ENCODE measurements at places on chromosomes 4 and X.

GRCh38 chrX:45385757-45386156 is 185.1 kb upstream of the DIPK2B start:
- DNase-seq, result peak; percentile 4

DNA sequence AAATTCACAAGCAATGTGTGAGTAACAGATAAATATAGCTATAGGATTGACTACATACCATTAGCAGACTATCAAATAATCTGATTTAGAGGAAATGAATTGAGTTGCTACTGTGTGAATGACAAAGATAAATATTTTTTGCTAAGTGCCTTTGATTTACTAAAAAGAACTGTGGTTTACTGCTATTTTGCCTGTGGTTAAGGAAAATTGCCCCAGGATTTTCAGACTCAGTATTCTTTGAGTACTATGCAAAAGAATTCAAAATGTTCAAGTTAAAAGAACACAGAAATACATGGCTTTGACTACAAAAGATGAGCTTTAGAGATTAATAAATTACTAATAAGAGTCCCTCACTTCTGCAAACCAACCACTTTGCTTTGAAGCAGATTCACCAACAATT is 853.8 kb downstream of the ADGRL3 start:
- no peak for DNase-seq

GRCh38 chrX:33725535-33726210 is 406.4 kb downstream of the FAM47A start:
- peak; percentile 31 for DNase-seq

DNA sequence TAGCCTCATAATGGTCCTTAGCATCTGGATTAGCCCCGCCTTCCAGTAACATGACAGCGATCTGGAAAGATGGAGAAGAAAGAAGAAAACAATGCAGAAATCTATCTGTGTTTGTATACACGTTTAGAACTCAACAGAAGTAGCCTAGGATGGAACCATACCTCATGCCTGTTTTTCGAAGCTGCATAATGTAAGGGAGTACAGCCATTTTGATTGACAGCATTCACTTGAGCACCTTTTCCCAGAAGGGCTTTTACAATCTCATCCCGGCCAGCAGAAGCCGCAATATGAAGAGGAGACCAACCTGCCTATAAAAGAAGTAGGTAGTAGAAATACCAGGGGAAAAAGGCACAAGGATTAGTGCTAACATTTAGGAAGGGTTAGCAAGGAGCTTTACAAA is 3.5 kb downstream of the PSMD10 start:
- DNase-seq, result no peak

GRCh38 chr4:100284129-100284880 is 94.0 kb upstream of the DDIT4L start:
- DNase-seq, result no peak

GRCh38 chrX:102491766-102492165 is 20.2 kb upstream of the TCP11X2 start:
- DNase-seq, result no peak

DNA sequence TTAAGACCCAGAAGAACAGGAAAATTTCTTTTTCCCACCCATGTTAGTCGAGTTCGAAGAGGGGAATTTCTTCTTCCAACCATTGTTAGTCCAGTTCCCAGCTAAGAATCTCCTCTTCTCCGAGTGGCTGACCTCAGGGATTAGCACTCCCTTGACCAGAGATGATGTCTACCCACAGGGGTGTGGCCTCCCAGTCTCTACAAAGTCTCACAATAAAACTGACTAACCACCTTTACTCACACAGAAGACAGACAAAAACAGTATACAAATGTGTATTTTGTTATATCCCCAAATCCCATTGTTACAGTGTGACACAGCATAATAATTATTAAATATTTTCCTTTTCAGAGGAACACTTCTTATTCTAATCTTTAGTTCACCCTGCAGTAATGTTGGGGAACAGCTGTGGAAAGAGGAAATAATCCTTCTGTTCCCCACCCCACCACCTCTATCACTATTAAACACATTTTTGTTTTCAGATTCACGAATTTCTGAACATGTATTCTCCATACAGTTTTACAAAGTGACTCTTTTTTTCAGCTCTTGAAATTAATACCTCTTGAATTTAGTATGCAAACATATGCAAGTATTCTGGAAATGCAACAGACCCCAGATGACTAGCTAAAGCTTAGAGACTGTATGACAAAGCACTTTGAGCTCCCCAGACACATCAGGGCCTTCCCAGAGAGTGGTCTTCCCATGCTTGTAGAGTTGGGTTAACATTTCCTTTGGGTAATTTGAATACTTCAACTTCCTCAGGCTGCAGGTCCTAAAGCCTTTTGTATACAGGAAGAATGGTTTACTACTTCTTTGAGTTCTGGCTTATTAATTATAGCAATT is 62.5 kb upstream of the NFKB1 start:
- DNase-seq, result no peak

GRCh38 chr4:6812766-6813165 is 30.2 kb downstream of the KIAA0232 start:
- no peak for DNase-seq

- DNase-seq, result no peak
Observed at GRCh38 chr4:154838155-154838554, 57.1 kb downstream of the RBM46 start.

GRCh38 chr4:7673121-7673520 is 238.4 kb upstream of the PSAPL1 start:
- DNase-seq, result no peak

DNA sequence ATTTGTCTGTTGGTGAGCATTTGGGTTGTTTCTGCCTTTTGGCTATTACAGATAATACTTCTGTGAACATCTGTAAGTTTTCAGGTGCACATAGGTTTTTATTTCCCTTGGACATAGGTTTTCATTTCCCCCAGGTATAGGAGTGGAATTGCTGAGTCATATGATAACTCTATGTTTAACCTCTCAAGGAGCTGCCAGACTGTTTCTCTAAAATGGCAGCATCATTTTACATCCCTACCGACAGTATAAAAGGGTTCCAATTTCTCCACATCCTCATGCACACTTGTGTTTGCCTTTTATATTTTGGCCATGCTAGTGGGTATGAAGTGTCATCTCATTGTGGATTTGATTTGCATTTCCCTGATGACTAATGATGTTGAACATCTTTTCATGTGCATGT is 53.5 kb downstream of the TMEM164 start:
- DNase-seq, result no peak

GRCh38 chr4:2802618-2803531 is 10.0 kb downstream of the SH3BP2 start:
- DNase-seq, result no peak

- no peak for DNase-seq
Observed at GRCh38 chr4:82138374-82138773, 235.4 kb downstream of the HNRNPD start.

DNA sequence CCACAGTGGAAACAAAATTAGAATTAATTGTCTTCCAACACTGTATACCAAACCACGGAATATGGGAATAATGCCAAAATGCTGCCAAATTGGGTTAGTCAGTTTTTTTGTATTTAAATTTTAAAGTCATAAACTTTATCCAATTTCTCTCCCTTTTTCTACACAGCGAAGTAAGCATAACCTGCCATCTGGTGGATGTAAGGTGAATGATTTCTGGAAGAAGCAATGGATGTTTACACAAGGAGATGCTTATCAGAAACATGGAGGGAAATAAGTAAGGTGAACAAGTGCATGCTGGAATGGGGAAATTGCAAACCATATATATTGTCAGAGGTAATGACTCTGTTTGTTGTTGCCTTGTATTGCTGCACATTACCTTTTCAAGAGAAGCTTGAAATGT is 691.9 kb downstream of the TECRL start:
- peak; percentile 3 for DNase-seq

DNA sequence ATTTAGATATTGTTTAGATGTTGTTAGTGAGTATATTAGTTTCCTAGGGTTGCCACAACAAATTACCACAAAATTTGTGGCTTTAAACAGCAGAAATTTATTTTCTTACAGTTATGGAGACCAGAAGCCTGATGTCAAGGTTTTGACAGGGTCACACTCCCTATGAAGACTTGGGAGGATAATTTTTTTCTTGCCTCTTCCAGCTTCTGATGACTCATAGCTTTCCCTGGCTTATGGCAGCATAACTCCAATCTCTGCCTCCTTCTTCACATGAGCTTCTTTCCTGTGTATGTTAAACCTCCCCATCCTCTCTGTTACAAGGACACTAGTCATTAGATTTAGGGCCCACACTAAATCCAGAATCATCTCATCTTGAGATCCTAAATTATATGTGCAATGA is 20.9 kb upstream of the RAB40A start:
- peak; percentile 39 for DNase-seq

DNA sequence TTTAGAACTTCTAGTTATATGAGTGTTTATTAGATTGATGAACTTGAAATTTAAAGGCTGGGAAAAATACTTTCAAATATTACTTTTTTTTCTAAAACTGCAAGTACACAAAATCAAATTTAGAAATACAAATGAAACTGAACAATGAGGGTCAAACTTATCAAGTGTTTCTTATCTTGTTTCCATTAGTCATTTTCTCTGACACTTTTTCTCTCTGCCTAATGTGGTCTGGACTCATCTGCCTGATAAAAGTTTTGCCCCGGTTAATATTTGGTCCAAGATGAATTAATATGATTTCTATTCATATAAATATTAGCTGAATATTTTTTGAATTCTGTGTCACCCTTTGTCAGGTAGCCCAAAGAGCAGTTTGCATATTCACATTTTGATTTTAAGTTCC is 8.7 kb upstream of the HPGDS start:
- DNase-seq, result no peak

GRCh38 chrX:153727123-153727931 is 2.7 kb downstream of the ABCD1 start:
- peak; percentile 9 for DNase-seq

GRCh38 chr4:113834298-113834697 is 72.8 kb upstream of the CAMK2D start:
- DNase-seq, result no peak

- DNase-seq, result no peak
Observed at GRCh38 chrX:78624426-78624825, 34.7 kb downstream of the RTL3 start.

GRCh38 chr4:184838249-184839074 is 12.7 kb upstream of the ACSL1 start:
- DNase-seq, result no peak

- DNase-seq, result no peak
Observed at GRCh38 chr4:7642741-7643458, 208.2 kb upstream of the PSAPL1 start.

- no peak for DNase-seq
Observed at GRCh38 chrX:39843318-39843717, 254.4 kb downstream of the BCOR start.

GRCh38 chr4:135201081-135201480 is 999.5 kb upstream of the PABPC4L start:
- peak; percentile 15 for DNase-seq

DNA sequence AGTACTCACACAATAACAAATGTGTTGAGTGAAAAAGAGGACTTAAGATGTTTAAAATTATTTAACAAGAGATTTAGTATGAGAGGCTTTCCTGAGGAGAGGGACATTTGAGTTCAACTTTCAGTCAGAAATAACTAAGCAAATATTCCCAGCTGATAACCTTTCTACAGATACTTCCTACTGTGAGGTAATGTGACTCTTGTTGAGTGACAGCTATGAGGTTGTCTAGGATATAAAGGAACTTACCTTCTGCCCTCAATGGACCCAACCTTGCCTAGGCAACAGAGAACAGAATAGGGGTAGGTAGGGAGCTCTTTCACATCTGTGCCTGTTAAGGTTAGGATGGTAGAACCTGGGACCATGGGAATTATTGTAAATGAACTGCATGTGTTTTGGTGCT is 54.7 kb downstream of the GLUD2 start:
- no peak for DNase-seq

GRCh38 chr4:16652732-16653305 is 245.6 kb downstream of the LDB2 start:
- no peak for DNase-seq

GRCh38 chrX:12984603-12985319 is 9.9 kb downstream of the TMSB4X start:
- DNase-seq, result peak; percentile 80

DNA sequence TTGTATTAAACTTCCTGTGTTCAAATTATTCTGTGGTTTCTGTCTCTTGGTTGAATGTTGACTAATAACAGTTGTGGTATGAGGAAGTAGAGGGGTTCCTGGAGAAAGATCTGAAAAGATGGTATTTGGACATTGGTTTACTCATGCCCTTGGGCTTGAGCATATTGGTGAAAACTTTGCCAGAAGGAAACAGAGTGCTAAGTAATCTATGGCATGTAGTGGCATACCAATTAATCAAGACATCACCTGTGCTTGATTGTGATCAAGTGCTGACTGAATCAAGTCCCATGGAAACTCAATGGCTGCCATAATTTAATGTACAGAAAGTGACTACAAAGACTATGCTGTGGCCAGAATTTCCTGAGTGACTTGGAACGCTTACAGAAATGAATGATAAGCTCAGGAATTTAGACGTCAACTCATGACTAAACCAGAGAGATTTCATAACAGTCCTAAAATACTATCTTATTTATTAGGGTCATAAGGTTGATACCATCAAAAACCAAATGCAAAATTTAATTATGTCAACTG is 2062.9 kb downstream of the ARAP2 start:
- DNase-seq, result peak; percentile 89

- DNase-seq, result peak; percentile 42
Observed at GRCh38 chr4:181870326-181870725, 372.9 kb upstream of the TENM3 start.

DNA sequence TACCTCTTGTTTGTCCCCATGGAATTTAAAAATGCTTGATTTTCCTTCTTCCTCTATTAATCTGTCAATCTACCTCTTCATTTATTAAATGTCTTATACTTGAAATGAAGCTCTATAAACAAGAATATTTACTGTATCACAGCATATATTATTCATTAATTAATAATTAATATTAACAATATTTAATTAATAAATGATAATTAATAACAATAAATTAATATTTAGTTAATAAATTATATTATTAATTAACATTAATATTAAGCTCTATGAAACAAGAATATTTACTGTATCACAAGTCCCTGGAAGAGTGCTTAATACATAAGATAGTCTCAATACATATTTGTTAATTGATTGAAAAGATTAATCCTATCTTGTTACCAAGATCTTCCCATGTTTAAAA is 306.6 kb downstream of the STPG2 start:
- no peak for DNase-seq

- DNase-seq, result peak; percentile 76
Observed at GRCh38 chrX:73855546-73855945, 292.5 kb downstream of the CHIC1 start.

GRCh38 chrX:54786967-54787366 is 11.1 kb downstream of the ITIH6 start:
- no peak for DNase-seq

- DNase-seq, result peak; percentile 37
Observed at GRCh38 chr4:16443504-16444088, 217.3 kb upstream of the TAPT1 start.

DNA sequence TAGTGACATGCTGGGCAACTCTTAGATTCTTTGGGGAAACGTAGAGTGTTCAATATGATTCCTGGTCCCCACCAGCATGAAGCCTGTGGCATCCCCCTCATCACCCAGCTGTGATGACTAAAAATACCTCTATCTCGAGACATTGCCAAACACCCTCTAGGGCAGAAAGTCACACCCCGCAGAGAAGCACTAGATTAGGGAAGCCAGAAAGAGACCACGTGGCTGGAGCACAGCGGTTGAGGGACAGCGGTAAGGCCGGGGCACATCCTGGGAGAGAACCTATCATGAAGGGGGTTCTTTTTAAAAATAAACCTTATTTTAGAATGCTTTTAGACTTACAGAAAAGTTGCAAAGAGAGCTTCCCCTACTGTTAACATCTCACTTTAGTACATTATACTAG is 11.0 kb downstream of the FAT1 start:
- DNase-seq, result no peak

GRCh38 chrX:130691576-130691975 is 211.4 kb downstream of the ENOX2 start:
- no peak for DNase-seq

- no peak for DNase-seq
Observed at GRCh38 chr4:127069675-127070074, 563.1 kb upstream of the INTU start.

All from astrocyte of the spinal cord (primary cell).